KBM-7 (cell line): ENCODE measurements at places on chromosomes 1 and 21.
A peak's percentile ranks its signal among the peaks of the same experiment; 100 is the strongest.

- no peak for DNase-seq
These were observed 13.2 kb upstream of the BEND5 start for GRCh38 chr1:48789903-48790302.

DNA sequence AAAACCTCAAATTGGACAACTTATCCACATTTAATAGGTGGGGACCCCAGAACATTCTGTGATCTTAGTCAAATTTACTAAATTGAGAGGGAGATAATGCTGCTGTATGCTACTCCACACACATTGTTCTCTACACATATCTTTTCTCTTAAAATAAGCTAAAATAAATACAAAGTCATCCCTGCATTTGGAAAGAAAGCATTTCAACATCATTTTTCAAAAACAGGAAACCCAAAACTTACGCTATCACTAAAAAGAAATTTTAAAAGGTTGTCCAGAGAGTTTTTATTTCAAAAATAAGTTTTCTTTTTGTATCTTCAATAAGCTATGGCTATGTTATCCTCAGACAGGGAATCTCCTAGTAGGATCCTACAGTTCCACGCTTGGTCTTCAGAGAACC lies 19.5 kb upstream of the OR6N2 start:
- no peak for DNase-seq

DNA sequence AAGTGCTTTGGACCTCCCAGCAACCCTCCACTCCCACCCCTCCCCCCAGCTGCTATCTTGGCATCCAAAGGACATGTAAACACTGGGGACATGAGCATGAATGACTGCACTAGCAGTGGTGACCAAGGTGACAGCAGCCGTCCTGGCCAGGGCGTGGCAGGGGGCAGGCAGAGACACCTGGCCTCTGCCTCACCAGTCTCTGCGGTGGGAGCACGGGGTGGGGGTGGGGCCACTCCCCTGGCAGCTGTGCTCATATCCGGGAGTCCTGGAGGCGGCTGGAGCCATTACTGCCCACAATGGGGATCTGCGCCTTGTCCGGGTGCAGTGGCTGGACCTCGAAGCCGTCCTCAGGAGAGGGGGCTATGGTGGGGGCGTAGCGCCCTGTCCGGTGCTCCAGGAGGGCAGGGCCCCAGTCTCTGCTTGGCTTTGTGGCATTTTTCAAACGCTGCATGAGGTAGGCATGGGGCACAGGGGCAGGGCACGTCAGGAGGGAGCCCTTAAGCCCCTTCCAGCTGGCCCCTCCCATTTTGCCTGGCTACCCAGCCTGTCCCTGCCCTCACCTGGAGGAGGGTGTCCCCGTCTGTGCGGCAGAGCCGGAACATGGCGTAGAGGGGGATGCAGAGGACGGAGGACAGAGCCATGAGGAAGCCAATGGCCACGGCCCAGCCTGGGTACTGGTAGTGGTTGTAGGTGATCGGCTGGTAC lies 6.0 kb downstream of the CCDC24 start:
- DNase-seq: no peak

DNA sequence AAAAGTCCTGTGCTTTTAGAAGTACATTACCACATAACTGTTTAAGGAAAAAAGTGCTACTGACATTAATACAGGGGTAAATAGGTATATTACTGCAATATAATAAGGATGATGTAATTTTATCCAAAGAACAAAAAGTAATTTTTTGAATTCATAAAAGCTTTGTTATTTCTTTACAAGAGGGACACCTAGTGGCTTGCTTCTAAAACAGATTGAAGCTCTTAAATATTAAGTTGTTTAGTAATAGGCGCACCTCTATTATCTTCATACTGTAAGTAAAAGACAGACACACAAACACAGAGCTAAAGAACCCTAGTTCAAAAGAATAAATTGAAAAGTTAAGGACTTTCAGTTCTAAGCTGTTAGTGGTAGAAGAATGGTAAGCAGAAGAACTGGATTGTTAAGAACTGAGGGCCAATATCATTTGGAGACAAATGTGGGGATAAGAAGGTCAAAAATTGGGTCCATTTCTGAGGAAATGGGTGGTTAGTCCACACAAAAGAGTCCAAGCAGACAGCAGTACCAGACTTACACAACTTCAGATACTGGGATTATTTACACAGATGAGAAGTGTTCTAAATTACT lies 15.4 kb downstream of the ZNHIT6 start:
- DNase-seq: no peak

DNA sequence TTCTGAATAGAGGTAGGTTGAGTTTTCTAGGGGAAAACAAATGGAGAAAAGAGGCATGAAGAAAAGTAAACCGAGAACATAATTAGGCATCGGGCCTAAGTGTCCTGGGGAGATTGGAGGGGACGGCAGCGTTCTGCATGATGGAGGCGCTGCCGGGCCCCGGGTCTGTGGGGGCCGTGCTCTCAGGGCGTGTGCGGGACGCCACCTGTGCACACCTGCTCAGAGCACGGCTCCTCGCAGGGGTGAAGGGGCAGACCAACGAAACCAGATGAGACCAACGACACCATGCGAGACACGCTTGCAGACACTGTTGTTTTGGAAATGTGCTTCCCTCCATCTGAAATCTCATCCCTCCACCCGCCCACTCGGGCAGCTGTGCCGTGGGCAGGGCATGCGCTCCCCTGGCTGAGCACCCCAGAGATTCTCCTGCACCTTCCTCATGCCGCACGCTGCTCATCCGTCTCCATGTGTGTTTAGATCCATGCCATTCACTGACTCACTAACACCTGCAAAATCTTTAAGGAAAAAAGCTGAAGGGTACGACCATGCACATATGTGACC lies 28.2 kb upstream of the TRAPPC10 start:
- no peak for DNase-seq

- DNase-seq: no peak
These were observed 7.7 kb upstream of the HLCS start for GRCh38 chr21:36973986-36974850.

DNA sequence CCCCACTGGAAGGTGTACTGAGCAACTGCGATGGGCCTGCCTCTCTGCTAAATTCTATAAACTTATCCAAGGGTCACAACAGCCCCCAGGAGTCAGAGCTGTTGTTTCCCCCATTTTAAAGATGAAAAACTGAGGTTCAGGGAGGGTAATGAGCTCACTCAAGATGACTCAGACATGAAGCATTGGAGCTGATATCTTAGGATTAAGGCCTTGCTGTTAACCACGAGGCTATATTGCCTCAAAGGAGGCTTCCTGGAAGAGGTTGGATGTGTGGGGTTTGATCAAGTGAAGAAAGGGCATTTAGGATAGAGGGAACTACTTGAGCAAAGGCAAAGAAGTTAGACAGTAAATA lies 6.7 kb downstream of the LDLRAP1 start:
- DNase-seq: no peak

DNA sequence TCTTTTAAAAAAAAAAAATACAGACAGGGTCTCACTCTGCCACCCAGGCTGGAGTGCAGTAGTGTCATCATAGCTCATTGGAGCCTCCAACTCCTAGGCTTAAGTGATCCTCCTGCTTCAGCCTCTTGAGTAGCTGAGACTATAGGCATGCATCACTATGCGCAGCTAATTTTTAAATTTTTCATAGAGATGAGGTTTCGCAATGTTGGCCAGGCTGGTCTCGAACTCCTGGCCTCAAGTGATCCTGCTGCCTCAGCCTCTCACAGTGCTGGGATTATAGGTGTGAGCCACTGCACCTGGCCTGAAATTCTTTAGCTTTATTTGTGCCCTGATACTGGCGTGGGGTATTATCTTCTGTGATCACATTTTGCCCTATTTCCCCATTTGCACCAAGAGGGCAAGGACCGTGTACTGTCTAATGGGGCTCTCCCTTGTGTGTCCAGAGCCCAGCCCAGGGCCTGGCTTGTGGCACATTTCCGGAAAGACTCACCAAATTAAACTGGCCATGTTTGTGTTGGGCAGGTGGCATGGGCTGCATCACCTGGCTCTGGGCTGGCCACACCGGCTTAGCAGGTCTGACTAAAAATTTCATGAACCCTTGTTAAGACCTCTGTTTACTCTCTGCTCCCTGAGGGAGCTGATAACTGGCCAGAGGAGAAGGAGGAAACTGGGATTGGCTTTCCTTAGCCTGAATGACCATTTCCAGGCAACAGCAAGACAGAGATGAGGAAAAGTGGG lies 32.2 kb downstream of the TRIM62 start:
- no peak for DNase-seq

DNA sequence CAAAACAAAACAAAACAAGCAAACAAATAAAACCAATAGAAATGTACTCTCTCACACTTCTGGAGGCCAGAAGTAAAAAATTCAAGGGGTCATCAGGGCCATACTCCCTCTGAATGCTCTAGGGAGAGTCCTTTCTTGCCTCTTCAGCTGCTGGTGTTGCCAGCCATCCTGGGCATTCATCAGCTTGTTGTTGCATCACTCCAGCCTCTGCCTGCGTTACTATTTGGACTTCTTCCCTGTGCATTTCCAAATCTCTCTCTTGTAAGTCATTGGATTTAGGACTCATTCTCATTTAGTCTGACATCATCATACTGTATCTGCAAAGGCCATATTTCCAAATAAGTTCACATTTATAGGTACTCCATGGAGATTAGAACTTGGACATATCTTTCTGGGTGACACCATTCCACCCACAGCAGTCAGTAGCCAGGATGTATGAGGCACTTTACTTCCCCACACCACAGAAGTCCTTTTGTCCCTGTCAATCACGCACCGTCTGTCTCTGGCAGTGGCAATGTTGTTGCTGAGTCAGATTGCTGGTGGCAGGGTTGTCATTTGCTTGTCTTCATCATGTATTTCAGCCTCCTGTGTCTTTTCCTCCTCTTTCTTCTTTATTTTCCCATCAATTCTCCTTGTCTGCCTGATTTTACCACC lies 151.0 kb upstream of the KCNJ6 start:
- DNase-seq: no peak

GRCh38 chr1:201540846-201541735 lies 2.2 kb downstream of the NAV1 start:
- DNase-seq: no peak

GRCh38 chr1:239237912-239238311 lies 148.5 kb upstream of the CHRM3 start:
- no peak for DNase-seq

GRCh38 chr1:42943166-42943565 lies 15.5 kb downstream of the SLC2A1 start:
- DNase-seq: no peak

DNA sequence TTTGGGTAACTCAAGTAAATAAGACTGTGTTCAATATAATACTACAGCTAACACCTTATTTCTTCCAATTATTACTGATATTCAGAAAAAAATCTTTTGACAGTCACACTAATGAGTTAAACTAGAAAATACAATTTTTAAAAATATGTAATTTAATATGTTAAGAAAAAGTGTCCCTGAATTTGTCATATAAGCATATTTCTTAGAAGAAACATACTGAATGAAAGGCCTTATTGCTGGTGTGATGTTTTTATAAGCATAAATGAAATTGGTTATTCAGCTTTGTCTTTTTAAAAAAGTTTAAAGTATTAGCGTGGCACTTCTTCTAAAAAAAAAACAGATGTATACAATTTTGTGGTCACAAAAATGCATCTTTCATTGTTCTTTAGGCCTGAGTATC lies 267.3 kb downstream of the NEGR1 start:
- no peak for DNase-seq

GRCh38 chr1:178485541-178485981 lies 11.2 kb downstream of the CLEC20A start:
- peak; percentile 69 for DNase-seq

DNA sequence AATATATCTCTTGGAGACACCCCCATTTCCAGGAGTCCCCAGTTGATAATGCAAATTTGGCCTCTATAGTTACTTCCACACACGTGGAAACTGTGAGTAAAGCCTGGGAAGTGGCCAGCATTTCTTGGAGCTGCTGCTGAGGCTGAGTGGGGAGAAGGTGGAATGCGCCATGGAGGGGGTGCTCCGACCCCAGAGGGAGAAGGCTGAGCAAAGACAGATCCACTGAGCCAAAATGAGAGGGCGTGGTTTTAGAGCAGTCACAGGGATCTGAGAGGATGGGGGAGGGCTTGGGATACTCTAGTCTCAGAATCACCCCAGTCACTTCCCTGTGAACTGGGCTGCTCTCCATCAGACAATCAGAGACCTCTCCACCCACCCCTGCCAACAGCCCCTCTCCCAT lies 38.7 kb downstream of the TRIM62 start:
- DNase-seq: no peak

- DNase-seq: no peak
These were observed 1.4 kb upstream of the OLFML3 start for GRCh38 chr1:113977906-113978305.

DNA sequence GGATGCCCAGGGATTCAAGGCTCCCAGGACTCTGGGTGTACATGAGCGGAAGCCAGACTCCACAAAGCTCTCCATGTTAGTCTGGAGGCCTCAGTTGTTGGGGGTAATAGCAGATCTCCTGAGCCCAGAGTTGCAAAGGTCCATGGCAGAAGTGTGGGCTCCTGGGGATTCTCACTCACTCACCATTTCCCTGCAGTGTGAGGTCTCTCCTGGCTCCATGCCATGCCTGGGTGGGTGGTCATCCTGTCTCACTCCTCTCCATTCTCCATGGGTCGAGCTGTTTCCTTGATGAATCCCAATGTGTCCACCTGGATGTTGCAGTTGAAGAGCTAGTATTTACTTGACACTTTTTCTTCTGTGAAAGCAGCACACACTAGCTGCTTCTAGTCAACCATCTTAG lies 156.8 kb upstream of the LRRC7 start:
- no peak for DNase-seq

GRCh38 chr1:31769720-31770390 lies 5.7 kb upstream of the ADGRB2 start:
- DNase-seq: no peak

GRCh38 chr1:65564493-65564892 lies 144.0 kb downstream of the LEPR start:
- DNase-seq: no peak

GRCh38 chr1:188295157-188295556 lies 1466.4 kb downstream of the PLA2G4A start:
- no peak for DNase-seq

DNA sequence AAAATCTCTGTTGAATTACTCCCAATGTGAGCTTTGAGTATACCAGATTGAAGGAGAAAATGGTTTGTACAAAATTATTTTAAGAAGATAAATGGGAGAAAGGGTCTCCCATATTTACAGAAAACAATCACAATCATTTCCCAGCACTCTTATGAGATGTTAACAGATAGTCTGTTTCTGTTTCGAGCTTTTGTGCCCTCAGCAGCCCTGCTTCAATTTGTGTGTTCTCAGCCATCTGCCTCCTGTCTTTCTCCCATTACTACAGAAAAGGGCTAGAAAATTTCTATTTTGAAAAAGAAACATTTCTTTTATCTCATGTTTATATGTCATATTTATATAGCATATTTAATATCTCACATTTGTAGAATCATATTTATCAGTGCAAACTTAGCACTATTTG lies 498.4 kb downstream of the TTLL7 start:
- DNase-seq: no peak

GRCh38 chr1:226602186-226603021 lies 53.8 kb downstream of the STUM start:
- DNase-seq: no peak

DNA sequence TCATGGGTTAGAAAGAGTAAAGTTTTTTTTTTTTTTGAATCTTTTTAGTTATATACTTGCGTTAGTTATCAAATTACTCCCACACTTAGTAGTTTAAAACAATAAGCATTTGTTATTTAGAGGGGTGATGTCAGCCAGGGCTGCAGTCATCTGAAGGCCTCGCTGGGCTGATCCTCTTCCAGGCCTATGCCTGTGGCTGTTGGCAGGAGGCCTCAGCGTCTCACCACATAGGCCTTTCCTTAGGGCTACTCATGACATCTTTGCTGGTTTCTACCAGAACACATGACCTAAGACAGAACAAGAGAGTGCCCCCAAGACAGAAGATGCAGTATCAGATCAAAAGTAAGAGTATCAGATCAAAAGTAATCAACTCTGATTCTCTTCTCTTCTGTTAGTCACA lies 167.4 kb downstream of the HHAT start:
- no peak for DNase-seq

GRCh38 chr1:222015686-222016085 lies 273.8 kb upstream of the DUSP10 start:
- no peak for DNase-seq
